Prostate gland (tissue), 2 donors: ENCODE measurements at places on chromosomes 3 and 15. TPM values are rescaled to one million over a fixed set of nuclear protein-coding genes. Genes with fewer than 3 reads are reported as not detected.

Gene PRKCI
- total RNA-seq, result 44.6 TPM

Gene EXOSC7
- total RNA-seq, result 56.2 TPM

DNA sequence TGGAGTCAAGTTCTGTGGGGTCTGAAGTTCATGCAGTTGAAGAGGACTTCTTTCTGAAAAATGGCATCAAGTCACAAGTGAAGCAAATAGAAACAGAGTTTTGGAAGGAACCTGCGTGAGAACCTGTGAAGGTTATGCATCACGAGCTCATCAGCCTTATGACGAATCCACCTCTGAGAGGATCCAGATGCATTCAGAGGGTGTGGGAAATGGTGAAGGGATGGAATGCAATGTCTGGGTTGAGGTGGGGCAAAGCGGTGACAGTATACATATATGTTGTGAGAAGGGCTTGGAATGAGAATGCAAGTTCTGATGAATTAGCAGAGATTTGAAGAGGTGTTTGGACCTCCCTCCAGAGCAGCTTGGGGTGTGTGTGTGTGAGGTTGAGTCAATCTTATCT is 382.1 kb upstream of the TBL1XR1 start:
- no peaks in the 10 kb centered on the region for H3K36me3 ChIP-seq
- no peak overlapping the region for H3K4me3 ChIP-seq
- no peak overlapping the region for H3K27ac ChIP-seq
- DNase-seq, result no peak

GRCh38 chr15:88745696-88746095 is 57.5 kb upstream of the ACAN start:
- DNase-seq, result no peak
- no peaks in the 10 kb centered on the region for H3K36me3 ChIP-seq
- H3K4me1 ChIP-seq, result no peaks in the 10 kb centered on the region
- no peak overlapping the region for H3K27ac ChIP-seq

GRCh38 chr3:55476515-55476914 is 10.6 kb downstream of the WNT5A start:
- no peak for DNase-seq
- peaks cover 3% of the 10 kb centered on the region for H3K27me3 ChIP-seq
- no peak overlapping the region for H3K4me3 ChIP-seq
- H3K36me3 ChIP-seq, result no peaks in the 10 kb centered on the region
- no peak overlapping the region for H3K27ac ChIP-seq

GRCh38 chr15:79427781-79428598 is 4.1 kb upstream of the MINAR1 start:
- no peak for DNase-seq
- no peaks in the 10 kb centered on the region for H3K27me3 ChIP-seq
- H3K36me3 ChIP-seq, result no peaks in the 10 kb centered on the region
- no peak overlapping the region for H3K27ac ChIP-seq
- no peaks in the 10 kb centered on the region for H3K4me1 ChIP-seq
- H3K4me3 ChIP-seq, result no peak overlapping the region

DNA sequence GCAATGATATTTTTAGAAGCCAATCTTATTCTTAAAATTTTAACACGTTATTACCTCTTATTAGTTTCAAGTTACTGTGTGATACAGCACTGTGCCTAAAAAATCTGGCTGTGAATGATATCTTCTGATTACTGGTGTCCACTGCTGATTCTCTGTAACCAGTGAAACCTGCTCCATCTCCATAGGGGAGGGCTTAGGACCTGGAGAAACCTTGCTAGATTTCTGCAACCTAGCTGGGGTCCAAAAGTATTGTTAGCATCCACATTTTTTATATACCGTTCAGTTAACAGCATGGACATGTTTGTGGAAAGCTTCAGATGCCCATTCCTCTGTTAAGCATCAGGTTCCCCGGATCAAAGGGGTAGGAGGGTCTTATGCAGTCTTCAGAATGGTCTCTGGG is 193.9 kb upstream of the TOPAZ1 start:
- H3K4me1 ChIP-seq, result no peaks in the 10 kb centered on the region
- H3K27ac ChIP-seq, result no peak overlapping the region
- DNase-seq, result no peak
